Liver (tissue), 10 donors: ENCODE measurements at places on chromosomes 4 and X. TPM values are rescaled to one million over a fixed set of nuclear protein-coding genes. Genes with fewer than 3 reads are reported as not detected.

DNA sequence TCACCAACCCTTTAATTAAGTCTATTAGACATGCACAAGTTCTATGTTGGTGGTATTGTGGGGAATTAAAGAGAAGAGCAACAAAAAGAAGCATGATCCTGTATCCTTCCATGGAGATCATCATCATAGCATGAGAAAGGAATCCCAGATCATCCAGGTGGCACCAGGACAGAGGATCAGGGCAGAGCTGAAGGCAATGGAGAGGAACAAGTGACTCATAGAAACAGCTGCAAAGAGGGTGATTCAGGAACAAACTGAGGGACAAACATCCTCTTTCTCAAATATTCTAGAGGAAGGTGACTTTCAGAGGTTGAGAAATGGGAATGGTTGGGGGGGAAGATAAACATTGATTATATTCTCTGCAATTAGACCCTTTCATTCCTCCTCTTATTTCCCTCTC lies 105.5 kb upstream of the OTUD4 start:
- DNase-seq: no peak

DNA sequence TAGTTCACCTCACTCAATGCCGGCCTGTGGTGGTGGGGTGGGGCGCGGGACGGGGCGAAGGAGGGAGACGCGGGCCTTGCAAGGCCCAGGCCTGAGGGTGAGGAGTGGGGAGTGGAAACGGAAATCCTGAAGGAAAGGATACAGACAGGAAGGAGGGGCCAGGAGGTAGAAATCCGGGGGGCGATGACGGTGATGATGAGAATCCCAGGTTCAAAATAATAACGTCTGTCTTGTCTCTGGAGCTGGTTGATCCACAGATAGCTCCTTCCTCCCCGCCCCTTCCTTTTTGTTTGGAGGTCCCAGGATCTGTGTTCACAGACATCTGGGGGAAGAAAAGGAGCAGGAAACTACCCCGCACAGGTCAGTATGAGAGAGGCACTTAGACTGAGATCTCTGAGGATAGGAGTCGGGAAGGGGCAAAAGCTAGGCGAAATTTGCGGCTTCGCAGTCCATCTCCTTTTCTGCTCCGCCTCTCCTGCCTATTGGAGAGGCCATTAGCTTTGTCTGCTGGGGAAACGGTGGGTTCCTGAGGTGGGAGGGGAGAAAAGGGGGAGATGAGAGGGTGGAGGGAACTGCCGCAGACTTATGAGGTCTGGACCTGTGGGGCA lies 746 bp downstream of the TCEAL7 start:
- no peak for DNase-seq

- no peak for DNase-seq
Observed at GRCh38 chr4:104901961-104902605, 244.6 kb upstream of the TET2 start.

DNA sequence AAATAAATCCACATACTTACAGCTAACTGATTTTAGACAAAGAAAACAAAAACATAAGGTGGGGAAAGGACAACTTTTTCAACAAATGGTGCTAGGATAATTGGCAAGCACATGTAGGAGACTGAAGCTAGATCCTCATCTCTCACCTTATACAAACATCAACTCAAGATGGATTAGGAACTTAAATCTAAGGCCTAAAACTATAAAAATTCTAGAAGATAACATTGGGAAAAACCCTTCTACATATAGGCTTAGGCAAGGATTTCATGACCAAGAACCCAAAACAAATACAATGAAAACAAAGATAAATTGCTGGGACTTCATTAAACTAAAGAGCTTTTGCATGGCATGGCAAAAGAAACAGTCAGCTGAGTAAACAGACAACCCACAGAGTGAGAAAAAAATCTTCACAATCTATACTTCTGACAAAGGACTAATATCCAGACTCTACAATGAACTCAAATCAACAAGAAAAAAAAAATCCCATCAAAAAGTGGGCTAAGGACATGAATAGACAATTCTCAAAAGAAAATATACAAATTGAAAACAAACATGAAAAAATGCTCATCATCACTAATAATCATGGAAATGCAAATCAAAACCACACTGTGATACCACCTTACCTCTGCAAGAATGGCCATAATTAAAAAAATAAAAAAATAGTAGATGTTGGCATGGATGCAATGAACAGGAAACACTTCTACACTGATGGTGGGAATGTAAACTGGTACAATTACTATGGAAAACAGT lies 14.1 kb upstream of the AFP start:
- no peak for DNase-seq

- DNase-seq: no peak
Observed at GRCh38 chr4:78069319-78069718, 12.2 kb downstream of the FRAS1 start.

DNA sequence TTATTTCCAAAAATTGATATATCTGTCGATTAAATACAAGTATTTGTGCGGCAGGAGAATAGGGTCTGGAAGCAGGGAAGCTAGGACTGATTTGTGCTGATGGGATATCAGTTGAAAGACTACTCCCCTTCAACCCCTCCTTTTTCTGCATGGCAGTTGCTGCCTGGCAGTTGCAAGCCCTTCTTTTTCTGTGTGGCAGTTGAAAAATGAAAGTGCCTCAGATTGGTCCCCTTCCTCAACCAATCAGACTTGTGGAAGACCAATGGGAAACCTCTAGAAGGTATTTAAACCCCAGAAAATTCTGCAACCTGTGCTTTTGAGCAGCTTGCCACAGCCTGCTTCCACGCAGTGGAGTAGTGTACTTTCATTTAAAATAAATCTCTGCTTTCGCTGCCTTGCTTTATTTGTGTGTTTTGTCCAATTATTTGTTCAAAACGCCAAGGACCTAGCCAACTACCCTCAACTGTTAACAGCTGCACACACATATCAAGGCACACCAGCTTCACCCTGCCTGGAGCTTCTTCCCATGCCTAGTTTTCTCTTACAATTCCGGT lies 1.5 kb upstream of the TMA16 start:
- DNase-seq: no peak

DNA sequence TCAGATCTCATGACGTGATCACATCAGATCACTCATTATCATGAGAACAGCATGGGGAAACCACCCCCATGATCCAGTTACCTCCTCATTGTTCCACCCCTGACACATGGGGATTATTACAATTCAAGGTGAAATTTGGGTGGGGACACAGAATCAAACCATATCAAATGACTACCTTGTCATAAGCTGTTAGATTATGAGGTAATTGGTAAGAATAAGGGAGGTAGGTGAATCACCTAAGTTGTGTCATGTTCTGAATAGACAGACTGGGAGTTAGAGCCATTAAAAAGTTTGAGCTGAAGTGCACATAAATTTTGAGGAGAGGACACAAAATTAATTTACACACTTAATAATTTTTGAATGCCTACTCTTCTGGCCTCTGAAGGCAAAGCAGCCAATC lies 24.7 kb downstream of the SLC9B1 start:
- no peak for DNase-seq

- DNase-seq: no peak
Observed at GRCh38 chr4:30744957-30745640, 24.9 kb downstream of the PCDH7 start.

DNA sequence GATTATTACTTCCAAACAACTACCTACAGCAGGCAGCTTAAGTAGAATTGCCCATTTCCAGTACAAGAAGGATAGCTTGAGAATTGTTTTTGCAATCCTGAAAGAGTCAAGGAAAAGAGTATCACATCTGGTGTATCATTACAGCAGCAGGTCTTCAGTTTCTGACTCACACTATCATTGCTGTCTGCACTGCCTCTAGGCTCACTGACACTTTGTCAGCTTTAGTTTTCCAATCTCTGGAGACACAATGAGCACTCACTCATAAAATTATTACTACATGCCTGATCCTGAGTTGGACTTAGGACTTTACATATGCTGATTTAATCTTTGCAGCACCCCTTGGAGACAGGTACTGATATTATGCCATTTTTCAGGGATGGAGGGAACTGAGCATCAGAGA lies 244.6 kb upstream of the BOD1L1 start:
- DNase-seq: no peak

DNA sequence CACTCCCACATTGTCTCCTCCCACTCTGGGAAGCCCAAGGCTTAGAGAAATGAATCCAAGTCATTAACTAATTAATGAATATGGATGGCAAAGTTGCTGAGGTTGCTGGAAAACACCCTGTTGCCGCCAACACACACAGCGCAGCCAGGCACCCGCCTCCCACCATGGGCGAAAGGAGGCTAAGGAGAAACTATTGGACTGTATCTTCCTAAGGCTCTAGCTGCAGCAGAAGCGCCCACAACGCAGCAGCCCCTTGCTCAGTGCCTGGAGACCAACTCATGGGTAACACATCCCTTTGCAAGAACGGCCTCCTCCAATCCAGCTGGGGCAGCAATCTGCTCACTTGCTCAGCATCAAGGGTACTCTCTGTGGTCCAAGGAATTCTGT lies 34.2 kb downstream of the TSC22D3 start:
- DNase-seq: no peak

- no peak for DNase-seq
Observed at GRCh38 chr4:38782452-38783108, at the start of gene TLR10. TLR10 (minus strand) TSS chr4:38782990; CDS start chr4:38775590, 7,400 bp downstream.

GRCh38 chr4:64882311-64883086 lies 473.2 kb upstream of the TECRL start:
- DNase-seq: no peak

GRCh38 chr4:38943343-38943742 lies 75.7 kb downstream of the FAM114A1 start:
- DNase-seq: no peak

- no peak for DNase-seq
Observed at GRCh38 chrX:46573892-46574773, 568 bp downstream of the CHST7 start.

- DNase-seq: no peak
Observed at GRCh38 chr4:143391895-143392294, 55.2 kb downstream of the GAB1 start.

- DNase-seq: no peak
Observed at GRCh38 chr4:112185334-112185733, 40.1 kb downstream of the FAM241A start.

GRCh38 chrX:52031371-52031770 lies 37.6 kb downstream of the MAGED4B start:
- no peak for DNase-seq

- no peak for DNase-seq
Observed at GRCh38 chr4:101171747-101172146, 175.6 kb downstream of the PPP3CA start.

DNA sequence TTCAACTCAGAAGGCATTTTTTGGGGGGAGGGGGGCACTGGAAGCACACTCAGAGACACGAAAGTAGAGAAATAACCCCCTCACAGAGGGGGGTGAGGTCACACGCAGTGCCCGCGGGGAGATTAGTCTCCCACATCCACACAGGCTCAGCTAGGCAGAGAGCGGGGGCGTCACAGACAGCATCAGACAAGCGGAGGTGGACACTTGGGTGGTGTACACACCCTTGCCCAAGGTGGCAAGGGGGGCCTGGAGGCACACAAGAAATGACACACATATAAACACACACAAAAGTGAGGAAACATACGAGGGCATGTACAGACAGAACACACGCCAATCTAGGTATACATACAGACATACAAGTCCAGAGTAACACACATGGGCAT lies 637 bp upstream of the SYN1 start:
- DNase-seq: no peak

DNA sequence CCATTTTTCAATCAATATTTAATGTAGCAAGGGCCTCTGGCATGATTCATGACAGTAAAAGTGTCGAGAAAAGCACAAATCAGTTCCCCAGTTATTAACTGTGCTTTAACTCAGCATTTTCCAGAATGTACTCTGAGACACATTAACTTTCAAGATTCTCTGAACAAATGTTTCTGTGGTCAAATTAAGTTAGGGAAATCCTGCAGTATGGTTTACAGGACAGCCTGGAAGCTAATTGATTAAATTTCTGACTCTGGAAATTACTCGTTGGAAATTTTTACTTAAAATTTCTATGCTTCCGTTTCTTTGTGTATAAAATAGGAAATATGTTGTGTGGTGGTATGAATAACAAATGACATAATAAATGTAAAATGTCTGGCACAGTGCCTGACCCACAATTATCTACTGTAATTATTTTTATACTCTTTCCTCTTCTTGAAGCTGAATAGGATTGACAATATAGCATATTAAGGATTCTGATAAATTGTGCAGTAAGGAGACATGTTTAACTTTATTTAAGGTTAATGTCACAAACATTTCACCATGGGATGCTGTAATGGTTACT lies 33.7 kb downstream of the STK32B start:
- no peak for DNase-seq

- no peak for DNase-seq
Observed at GRCh38 chrX:49829016-49829415, at the start of gene PAGE4. PAGE4 (plus strand) TSS chrX:49829303; CDS start chrX:49830429, 1,126 bp downstream.

GRCh38 chr4:114249561-114249960 lies 270.1 kb upstream of the ARSJ start:
- no peak for DNase-seq

- DNase-seq: no peak
Observed at GRCh38 chrX:48676893-48677270, 6.7 kb upstream of the WAS start.

GRCh38 chr4:189032606-189033338 lies 893.5 kb downstream of the TRIML1 start:
- no peak for DNase-seq

DNA sequence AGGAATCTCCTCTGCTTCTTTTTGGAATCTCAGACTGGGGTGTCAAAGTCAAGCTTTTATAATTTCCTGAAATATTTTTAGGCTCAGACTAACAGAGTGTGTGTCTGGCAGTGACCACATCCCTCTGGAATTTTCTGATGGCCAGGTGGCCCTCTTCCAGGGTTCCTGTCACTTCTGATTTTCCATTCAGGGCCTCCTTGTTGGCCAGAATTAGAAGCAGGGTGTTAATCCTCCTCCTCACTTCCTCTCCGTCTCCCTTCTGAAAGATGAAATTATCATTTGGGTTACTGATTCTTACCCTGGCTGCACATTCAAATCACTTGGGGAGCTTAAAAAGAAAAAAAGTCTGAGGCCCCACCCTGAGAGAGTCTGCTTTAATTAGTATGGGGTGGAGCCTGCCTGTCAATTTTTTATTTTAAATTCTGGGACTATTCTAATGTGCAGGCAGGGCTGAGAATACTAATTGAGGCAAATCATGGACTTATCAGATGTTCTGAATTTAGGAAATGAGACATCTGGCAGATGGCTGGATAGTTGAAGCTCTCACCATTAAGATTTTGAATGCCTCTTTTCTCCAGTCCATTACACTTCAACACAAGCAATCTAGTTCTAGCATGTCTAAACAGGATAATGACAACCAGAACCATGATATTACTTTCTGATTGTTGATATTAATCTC lies 43.2 kb downstream of the HAND2 start:
- DNase-seq: no peak

Gene DUSP21
- polyA plus RNA-seq: not detected

Gene PRR32
- polyA plus RNA-seq: not detected

Gene GAGE13
- not detected for polyA plus RNA-seq

Gene GYG2
- polyA plus RNA-seq: 11.3 TPM

Gene GSTCD
- polyA plus RNA-seq: 1.2 TPM

Gene HSFX2
- polyA plus RNA-seq: 0.20 TPM
